Activated T-helper 1 cell treated with anti-CD3 and anti-CD28 coated beads, Interleukin-12 subunit alpha, Interleukin-12 subunit beta, Interleukin-2, Interleukin-4 antibody, amounts not matched to agents 30 ng/mL and 10 ng/mL and 1 ng/mL, durations not matched to agents 14 hours and 24 hours and 36 hours (primary cell): ENCODE measurements at places on chromosomes 16 and 17. TPM values are rescaled to one million over a fixed set of nuclear protein-coding genes. Genes with fewer than 3 reads are reported as not detected.
A peak's percentile ranks its signal among the peaks of the same experiment; 100 is the strongest.

RCVRN gene
- total RNA-seq: not detected in 2 replicates

GRCh38 chr16:89765292-89765830, 44.0 kb downstream of the ZNF276 start:
- peaks cover 34% of the 10 kb centered on the region for H3K4me1 ChIP-seq
- no peaks in the 10 kb centered on the region for H3K27me3 ChIP-seq
- H3K27ac ChIP-seq: peak overlapping the region; percentile 57
- no peak overlapping the region for H3K4me3 ChIP-seq

DNA sequence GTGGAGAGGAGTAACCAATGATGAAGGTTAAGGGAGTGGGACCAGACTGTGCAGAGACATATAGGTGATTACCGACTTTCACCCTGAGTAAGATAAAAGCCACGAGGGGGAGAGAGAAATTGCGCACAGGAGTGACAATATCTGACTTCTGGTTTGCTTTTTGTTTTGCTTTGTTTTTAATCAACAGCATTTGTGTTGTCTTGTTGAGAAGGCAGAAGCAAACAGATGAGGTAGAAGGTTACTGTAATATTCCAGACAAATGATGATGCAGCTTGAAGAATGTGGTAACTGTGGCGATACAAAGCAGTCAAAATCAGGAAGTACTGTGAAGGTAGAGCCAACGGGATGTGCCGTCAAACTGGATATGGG, 7.5 kb downstream of the PELP1 start:
- H3K4me1 ChIP-seq: peaks cover 31% of the 10 kb centered on the region
- peak overlapping the region; percentile 23 for H3K4me3 ChIP-seq
- DNase-seq: no peak
- H3K36me3 ChIP-seq: peaks cover 19% of the 10 kb centered on the region

- no peak overlapping the region for H3K4me3 ChIP-seq
- no peak for DNase-seq
- no peaks in the 10 kb centered on the region for H3K36me3 ChIP-seq
- H3K27me3 ChIP-seq: no peaks in the 10 kb centered on the region
- no peak overlapping the region for H3K27ac ChIP-seq
Observed at GRCh38 chr17:72264682-72265405, 144.0 kb downstream of the SOX9 start.
